ENCODE measurements at places on chromosomes 2 and 18.

DNA sequence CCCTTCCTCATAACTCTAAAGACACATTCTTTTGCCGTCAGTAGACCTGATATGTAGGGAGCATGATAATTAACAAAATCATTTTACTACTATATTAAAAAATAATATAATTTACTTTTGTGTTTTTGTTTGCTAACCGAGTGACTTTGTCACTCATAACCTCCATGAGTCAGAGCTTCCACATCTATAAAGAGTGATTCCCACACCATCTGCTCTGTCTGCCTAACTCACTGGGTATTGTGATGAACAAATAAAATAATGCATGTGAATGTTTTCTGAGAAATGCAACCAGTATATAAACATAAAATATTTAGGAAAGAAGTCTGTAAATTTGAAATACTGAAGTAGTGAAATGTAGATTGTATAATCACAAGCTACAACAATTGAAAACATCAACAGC lies 123.4 kb upstream of the DSEL start:
- DNase-seq, result no peak

DNA sequence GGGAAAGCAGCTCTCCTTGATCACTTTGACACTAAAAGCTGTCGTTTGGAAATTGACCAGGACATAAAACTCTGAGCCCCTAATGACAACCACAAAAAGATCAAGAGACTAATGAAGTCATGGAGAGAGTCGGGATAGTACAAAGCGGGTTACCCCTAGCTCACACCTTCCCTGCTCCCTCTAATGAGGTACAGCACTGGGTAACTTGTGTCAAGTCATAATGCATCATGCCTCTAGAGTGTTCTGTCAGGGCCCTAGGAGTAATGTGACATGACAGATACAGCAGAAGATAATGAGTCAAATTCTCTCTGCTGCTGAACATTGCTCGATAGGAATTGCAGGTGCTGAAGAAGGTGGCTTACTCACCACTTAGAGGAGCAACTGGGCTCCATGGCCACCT lies 130.7 kb downstream of the AQP4 start:
- no peak for DNase-seq

- DNase-seq, result no peak
These were observed 24.6 kb downstream of the CDH2 start for GRCh38 chr18:28152354-28152753.

DNA sequence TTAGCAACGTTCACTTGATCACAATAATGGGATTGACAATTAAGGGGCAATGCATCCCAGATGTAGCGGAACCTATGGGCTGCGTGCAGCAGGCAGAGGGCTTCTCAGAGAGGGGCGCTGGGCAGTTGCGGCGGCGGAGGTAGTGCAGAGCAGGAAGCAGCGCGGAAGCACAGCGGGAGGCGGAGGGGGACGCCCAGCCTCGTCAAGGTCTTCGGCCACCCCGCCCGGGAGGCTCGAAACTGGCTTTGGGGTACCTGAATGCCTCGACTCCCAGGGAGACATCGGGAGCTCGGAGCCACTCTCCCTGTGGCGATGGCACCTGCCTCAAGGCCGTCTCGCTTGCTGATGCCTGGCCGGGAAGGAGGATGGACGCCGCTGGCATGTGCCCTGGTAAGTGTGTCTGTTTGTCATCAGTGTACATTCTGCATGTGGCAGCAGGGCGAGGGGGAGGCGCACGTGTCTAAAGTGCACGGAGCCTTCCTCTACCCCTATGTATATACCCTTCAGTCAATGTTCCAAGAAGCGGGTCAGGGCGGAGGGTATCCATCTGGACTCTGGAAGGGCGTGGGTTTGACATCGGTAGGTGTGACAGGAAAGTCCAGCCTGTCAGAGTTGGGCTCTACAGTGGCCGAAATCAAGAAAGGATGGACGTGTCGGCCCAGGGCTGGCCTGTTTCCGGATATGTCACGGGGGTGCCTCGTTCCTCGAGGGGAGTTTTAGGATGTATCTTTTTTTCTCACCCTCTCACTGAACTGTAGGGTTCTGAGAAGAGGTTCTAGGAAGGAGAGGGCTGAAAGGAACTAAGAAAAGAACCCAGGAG lies 7.5 kb upstream of the SP9 start:
- no peak for DNase-seq

GRCh38 chr18:27996801-27997272 lies 180.1 kb downstream of the CDH2 start:
- no peak for DNase-seq

DNA sequence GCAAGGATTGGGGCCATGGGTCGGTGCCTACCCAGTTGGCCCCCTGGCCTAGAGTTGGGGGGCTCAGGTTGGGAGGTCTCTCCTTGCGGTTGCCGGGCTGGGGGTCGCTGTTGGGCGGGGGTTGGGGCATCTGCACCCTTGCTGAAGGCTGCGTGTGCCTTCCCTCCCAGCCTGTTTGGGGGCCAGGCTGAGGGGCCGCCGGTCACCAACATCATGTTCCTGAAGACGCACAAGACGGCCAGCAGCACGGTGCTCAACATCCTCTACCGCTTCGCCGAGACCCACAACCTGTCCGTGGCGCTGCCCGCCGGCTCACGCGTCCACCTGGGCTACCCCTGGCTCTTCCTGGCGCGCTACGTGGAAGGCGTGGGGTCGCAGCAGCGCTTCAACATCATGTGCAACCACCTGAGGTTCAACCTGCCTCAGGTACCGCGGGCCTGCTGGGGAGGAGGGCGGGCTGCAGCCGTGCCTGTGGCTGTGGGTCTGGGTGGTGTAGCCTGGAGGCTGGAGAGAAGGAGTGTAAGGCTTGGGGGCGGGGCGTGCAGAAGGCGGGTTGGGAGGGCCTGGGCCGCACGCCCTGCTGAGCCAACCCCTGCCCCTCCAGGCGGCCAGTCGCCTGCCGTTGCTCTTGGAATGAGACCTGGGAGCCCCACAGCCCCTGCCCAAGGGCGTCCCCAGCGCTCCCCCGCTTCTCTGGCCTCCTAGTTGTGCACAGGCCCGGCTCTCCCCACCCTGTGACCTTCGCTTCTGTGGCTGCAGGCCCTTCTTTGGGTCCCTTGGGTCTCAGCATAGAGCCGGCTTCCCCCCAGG lies 7.2 kb upstream of the NEU4 start:
- DNase-seq, result no peak

- DNase-seq, result no peak
These were observed 526.8 kb downstream of the TDRD15 start for GRCh38 chr2:21650569-21650968.

GRCh38 chr2:70553584-70554337 lies at the start of gene TGFA:
Gene TGFA, minus strand, starts transcription at chr2:70553826. Its CDS starts 59 bp downstream, at chr2:70553767.
- peak; percentile 54 for DNase-seq

- DNase-seq, result no peak
These were observed 144.8 kb downstream of the LDLRAD4 start for GRCh38 chr18:13363359-13363758.

- no peak for DNase-seq
These were observed 173.4 kb upstream of the SATB2 start for GRCh38 chr2:199631129-199631528.

DNA sequence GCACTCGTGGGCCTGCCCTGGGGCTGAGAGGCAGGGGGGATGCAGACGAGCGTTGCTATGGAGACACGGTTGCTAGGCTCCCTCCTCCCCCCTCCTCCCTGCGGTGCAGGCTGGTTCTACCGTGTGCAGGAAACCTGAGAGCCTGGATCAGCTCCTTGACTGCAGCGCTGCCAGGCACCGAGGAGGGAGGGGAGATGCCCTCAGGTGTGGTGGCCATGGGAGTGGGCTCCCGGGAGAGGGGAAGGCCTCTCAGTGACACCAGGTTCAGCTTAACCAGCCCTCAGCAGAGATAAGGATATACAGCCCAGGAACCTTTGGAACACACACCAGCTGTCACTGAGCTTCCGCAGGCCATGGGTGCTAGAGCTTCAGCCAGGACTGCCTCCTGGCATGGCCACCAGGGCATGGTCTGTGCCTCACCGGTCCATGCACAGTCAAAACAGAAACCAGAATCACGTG lies 124.4 kb upstream of the PXDN start:
- DNase-seq, result no peak

DNA sequence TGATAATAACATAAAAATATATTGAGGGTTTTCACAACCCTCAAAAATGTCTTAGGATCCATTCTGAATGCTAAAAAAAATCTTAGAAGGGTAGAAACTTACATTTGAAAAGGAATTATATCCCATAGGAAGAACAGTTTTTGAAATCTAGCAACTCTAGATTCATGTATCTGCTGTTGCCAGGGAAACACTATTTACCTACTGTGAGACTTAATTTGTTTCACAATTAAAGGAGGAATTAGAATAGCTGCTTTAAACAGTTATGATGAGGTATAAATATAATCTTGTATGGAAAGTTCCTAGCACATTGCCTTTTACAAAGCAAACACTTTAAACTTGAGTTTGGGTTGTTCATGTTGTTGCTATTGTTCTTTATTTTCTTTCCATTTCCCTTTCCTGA lies 988.2 kb downstream of the SUCLG1 start:
- DNase-seq, result no peak

DNA sequence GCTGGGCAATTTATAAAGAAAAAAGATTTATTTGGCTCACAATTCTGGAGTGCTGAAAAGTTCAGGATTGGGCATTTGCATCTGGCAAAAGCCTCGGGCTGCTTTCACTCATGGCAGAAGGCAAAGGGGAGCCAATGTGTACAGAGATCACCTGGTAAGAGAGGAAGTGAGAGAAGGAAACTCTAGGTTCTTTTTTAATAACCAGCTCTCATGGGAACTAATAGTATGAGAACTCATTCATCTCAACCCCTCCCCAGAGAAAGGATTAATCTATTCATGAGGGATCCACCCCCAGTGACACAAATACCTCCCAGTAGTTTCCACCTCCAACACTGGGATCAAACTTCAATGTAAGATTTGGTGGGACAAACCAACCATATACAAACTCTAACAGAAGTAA lies 129.0 kb downstream of the EVA1A start:
- DNase-seq, result no peak

- DNase-seq, result no peak
These were observed 7.8 kb upstream of the CNNM3 start for GRCh38 chr2:96808176-96808837.

GRCh38 chr2:107635883-107636282 lies 190.8 kb upstream of the RGPD4 start:
- no peak for DNase-seq

DNA sequence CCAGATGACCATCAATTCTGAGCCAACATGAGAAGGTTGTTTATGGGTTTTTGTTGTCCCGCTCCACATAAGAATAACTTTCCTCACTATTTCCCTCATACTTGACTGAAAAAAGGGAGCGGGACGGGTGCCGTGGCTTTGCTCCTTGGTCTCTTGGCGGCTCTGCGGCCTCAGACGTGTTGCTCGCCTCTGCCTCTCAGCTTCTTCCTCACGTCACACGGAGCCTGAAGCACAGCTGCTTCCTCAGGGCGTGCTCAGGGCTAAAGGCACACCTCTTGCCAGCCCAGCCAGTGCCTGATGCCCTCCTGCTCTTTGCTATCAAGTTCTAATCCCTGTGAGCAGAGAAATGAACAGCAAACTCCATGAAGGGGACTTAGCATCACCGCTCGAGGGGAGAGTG lies 17.9 kb upstream of the ID2 start:
- DNase-seq, result no peak

- no peak for DNase-seq
These were observed 1356.2 kb upstream of the NXPH2 start for GRCh38 chr2:140136366-140136765.

DNA sequence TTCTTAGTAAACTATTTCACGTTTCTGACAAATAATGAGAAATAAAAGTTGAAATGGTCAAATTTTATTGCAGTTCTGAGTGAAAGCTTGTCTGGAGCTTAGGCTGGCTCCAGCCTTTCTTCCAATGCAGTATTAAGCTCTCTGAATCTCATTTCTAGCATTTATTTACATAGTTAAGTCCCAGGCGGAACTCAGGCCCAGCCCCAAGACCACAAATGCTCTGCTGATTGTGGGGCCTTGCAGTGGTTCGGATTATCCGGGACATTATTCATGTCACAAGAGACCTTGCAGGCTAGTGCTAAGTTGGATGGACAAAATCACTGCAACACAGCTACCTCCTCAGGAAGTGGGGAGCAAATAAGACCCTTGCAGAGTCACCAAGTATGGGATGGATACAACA lies 2009.3 kb upstream of the CELF4 start:
- no peak for DNase-seq

DNA sequence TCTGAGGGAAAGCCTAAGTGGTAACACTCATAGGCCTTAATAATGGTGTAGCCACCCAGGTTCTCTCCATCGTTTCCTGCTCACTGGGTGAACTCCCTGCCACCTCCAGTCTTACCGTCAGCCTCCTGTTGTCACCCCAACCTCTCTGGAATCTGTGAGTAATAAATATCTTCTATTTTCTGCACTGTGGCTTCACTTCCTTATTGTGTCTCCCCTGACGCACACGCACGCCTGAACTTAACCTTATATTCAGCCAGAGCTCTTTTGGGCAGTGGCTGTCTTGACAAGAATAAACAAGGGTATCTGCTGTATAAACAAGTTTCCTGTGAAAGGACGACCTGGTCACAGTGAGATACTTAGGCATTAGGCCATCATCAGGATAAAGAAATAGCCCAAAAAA lies 467.2 kb downstream of the SPAG16 start:
- DNase-seq, result no peak

GRCh38 chr2:223057569-223057968 lies 5.6 kb downstream of the KCNE4 start:
- no peak for DNase-seq

DNA sequence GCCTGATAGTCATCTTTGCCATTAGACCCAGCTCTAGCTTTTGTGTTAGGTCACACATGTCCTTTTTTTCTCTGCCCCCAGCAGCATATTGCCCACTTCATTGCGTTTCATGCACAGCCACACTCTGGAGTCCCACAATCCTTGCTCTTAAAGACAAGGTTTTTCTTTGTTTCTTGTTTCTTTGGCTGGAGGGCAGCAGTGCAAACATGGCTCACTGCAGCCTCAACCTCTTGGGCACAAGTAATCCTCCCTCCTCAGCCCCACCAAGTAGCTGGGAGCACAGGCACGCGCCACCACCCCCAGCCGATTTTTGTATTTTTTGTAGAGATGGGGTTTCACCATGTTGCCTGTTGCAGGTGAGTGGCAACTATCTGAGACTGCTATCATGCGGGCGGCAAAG lies 16.9 kb upstream of the PAPOLG start:
- DNase-seq, result no peak

DNA sequence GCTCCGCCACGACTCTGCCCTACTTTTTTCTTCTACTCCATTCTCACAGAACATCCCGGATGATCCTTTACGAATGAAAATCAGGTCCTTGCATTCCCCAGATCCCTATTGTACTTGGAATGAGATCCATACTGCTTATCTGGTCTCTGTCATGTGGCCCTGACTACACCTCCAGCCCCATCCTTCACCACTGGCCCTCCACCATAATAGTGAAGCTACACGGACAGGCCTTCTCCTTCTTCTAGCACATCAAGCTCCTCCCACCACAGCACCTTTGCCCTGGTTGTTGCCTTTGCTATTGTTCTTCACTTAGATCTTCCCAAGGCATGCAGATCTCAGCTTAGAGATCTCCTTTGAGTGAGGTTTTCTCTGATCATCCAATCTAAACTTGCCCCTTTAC lies 20.1 kb upstream of the RMDN2 start:
- DNase-seq, result no peak

- no peak for DNase-seq
These were observed 290.4 kb upstream of the POU3F3 start for GRCh38 chr2:104563398-104563996.

GRCh38 chr2:20704886-20705285 lies 37.9 kb downstream of the GDF7 start:
- DNase-seq, result no peak

GRCh38 chr2:85541753-85542457 lies 2.9 kb downstream of the MAT2A start:
- DNase-seq, result no peak

GRCh38 chr2:78035804-78036203 lies 513.6 kb upstream of the LRRTM4 start:
- no peak for DNase-seq

Data from activated naive CD4-positive, alpha-beta T cell (primary cell).